ENCODE measurements at places on chromosomes 4 and X.

DNA sequence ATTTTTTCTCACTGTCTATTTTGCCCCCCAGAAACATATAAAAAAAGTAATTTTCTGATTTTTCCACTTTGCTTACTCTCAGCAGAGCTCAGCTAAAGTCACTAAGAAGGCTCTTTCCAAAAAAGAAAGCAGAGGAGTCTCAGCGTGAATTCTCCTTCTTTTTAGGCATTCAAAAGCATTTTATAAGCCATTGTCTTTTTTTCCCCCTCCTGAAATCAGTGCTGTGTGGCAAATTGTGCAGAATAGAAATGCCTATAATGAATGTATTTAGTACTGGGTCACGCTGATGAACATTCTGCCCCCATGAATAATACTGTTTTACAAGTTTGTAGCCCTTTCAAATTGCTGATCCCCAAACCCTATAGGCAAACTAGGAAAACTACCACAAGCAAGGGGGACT is 1.6 kb upstream of the PCDH18 start:
- no peak for DNase-seq

- no peak for DNase-seq
These were observed 43.1 kb downstream of the TMEM164 start for GRCh38 chrX:110046001-110046400.

DNA sequence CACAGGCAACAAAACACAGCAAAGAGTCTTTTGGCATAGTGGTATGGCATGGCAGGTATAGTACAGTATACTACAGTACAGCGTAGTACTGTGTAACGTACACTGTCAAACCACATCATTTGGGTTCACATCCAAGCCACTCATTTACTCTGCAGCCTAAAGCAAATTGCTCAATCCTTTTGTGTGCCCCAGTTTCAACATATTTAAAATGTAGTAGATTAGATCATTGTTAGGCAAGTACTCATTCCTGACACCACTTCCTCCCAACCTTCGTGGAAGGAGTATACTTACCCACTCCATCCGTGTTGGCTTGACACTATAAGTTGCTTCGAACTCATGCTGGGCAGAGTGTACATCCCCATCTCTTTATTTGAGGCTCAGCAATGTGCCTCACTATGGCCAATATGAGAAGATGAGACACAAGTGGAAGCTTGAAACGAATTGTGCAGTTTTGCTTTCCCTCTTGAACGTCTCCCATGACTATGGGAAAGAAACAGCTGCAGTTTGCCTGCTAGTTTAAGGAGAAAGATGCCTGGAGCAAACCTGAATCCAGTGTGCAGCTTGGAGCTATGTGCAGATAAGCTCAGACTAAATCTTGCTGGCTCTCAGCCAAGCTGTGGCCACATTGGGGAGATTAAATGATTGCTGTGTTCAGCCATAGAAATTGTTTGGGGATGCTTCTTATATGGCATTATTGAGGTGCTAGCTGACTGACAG is 85.7 kb upstream of the TBL1X start:
- no peak for DNase-seq

GRCh38 chr4:128347175-128347868 is 59.7 kb upstream of the PGRMC2 start:
- DNase-seq, result no peak

DNA sequence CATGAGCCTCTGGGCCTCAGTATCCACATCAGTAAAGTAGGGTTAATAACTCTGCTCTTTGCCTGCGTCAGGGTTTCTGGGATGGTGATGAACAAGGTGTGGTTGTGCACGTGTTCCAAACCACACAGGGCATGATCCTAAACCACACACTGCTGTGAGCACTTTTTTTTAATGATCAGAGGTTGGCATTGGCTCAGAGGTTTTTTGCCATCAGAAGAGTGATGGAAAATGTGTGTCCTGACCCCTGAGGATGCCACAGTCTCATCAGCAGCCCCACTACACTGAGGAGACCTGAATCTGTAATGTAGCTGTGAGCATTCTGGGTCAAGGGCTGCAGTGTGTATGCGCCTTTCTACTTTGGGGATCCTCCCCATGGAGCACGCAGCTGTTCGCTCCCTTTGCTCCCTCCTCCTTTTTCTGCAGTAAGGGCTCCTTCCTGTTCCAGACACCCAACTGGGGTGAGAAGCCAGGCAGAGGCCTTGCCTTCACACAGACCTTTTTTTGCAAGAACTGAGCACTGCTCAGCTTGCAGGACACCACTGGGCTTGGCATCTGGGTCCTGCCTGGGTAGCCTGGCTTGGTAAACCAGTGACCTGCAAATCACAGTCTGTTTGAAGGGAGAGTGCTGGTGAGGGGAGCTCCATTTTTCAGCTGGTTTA is 87.5 kb downstream of the MAMLD1 start:
- no peak for DNase-seq

- DNase-seq, result no peak
These were observed 186.3 kb upstream of the INTU start for GRCh38 chr4:127446427-127446885.

GRCh38 chr4:1297023-1297395 is 7.3 kb downstream of the MAEA start:
- DNase-seq, result no peak

DNA sequence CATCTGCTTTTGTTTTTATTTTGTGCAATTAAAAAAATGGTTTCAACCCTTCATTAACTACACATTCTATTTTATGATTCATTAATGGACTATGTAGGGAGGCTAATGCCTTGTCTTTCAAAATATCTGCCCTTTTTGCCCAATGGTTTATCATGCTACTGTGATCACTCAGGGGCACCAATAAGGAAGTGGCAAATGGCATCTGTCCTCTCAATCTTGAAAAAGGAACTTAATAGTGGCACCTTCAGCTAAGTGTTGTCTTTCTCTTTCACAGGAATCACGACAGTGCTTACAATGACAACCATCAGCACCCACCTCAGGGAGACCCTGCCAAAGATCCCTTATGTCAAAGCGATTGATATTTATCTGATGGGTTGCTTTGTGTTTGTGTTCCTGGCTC is 57.1 kb downstream of the COMMD8 start:
- DNase-seq, result no peak

GRCh38 chrX:9149501-9150245 is 115.7 kb upstream of the FAM9B start:
- DNase-seq, result no peak

- no peak for DNase-seq
These were observed 506.1 kb downstream of the RPA4 start for GRCh38 chrX:97389761-97390192.

DNA sequence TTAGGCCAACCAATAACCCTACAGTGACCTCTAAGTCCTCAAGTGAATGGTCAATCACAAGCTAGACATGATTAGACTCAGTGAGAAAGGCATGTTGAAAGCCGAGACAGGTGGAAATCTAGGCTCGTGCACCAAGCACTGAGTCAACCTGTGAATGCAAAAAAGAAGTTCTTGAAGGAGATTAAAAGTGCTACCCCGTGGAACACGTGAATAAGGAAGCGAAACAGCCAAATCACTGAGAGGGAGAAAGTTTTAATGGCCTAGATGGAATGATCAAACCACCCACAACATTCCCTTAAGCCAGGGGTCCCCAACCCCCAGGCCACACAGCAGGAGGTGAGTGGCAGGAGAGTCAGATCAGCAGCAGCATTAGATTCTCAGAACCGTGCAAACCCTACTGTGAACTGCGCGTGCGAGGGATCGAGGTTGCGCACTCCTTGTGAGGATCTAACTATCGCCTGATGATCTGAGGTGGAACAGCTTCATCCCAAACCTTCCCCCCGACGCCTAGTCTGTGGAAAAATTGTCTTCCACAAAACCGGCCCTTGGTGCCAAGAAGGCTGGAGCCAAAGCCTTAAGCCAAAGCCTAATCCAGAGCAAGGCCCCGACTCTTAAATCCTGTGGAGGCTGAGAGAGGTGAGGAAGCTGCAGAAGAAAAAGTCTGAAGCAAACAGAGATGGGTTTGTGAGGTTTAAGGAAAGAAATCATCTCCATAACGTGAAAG is 19.5 kb upstream of the PDE6B start:
- no peak for DNase-seq
